ENCODE measurements at places on chromosomes 4 and X.

- DNase-seq: peak; percentile 86
Observed at GRCh38 chrX:149151805-149152757, 353.0 kb downstream of the IDS start.

GRCh38 chrX:30141966-30142365, 73.4 kb upstream of the MAGEB2 start:
- peak; percentile 48 for DNase-seq

DNA sequence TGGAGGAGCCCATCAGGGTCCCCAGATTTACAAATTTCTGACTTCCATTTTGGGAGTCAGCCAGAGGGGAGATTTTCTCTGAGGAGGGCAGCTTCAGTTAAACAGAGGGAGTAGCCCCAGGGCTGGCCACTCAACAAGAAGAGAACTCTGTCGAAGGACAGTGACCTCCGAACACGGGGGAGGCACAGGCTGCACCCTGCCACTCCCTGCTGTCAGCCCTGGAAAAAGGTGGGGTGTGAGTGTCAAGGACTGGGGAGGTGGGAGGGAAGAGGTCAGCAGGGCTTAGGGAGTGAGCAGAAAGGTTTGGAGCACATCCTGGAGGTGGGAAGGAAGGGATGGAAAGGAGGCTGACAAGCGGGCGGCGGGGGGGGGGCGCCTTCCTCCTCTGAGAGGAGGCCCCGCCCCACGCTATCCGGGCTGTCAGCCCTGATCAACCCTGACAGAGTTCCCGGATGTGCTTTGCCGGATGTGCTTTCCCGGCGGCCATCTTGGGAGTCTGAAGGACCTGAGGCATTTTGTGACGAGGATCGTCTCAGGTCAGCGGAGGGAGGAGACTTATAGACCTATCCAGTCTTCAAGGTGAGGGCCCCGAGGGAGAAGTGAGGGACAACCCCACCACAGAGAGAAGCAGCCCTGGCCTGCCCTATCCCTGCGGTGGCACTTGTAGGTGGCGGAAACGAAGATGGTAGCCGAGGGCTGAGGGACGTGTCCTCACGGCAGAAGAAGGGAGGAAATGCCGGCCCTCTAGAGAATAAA, at the start of gene MAGEC1:
TSS of gene MAGEC1 (plus strand) at position 495 of the 756 bp plus-strand sequence. CDS start 1,179 bp downstream, outside the sequence.
- DNase-seq: no peak

DNA sequence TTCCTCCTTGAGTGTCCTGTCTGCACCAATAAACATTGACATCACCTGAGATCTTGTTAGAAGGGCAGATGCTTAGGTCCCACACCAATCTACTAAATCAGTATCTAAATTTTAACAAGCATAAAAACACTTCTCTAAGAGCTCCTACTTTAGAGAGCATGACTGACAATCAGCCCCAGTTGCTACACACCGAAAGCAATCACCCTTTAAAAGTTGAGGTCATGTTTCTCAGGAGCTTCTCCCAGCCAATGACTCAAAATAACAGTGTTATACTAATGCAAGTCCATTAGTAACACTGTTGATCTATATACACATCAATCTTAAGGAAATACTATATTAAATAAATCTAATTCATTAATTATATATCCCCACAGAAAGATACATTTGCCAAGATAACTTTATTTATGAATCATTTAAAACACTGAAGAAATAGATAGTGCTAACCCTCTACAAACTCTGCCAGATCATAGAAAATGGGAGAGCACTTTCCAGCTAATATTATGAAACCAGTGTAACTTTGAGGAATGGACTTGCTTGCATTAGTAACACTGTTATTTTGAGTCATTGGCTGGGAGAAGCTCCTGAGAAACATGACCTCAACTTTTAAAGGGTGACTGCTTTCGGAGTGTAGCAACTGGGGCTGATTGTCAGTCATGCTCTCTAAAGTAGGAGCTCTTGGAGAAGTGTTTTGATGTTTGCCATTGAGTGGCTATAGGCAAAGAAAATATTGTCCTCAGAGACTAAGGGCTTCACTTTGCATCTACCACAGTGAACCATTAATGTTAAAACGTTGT, 109.8 kb upstream of the HDX start:
- DNase-seq: peak; percentile 6

- no peak for DNase-seq
Observed at GRCh38 chr4:146243141-146243882, 29.0 kb downstream of the REELD1 start.

DNA sequence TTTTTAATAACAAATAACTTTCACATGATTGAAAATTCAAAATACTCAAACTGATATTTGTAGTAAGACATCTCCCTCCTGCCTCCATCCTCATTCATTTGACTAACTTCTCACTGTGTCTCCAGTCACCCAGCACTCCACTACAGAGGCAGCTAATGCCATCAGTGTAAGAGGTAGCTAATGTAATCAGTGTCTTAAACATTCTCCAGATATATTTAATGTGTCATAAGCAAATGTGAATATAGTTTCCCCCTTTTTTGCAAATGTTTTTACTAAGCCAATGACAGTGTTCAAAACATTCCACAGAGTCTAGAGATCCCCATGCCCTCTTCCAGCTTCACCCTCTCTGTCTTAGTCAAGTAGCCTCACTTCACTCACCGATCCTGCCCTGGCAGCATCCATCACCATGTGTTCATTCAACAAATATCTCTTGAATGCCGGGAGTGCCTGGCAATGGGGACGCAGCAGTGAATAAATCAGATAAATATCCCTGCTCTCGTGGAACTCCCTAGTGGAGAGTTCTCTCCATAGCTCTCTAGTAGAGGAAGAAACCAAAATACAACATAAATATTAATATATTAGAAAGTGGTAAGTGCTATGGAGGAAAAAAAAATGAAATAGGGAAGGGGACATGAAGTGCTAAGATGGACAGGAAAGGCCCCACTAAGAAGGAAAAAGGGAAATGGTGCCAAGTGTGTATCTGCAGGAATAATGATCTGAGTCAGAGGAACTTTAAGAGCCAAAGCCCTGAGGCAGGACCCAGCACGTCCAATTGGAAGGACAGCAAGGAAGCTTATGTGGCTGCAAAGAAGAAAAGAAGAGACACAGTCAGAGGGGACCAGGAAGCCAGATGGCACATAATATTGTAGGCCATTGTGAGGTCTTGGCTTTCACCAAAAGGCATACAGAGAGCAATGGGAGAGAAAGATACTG, 18.7 kb downstream of the SCFD2 start:
- peak; percentile 56 for DNase-seq

- DNase-seq: no peak
Observed at GRCh38 chr4:31539284-31540069, 819.3 kb downstream of the PCDH7 start.

DNA sequence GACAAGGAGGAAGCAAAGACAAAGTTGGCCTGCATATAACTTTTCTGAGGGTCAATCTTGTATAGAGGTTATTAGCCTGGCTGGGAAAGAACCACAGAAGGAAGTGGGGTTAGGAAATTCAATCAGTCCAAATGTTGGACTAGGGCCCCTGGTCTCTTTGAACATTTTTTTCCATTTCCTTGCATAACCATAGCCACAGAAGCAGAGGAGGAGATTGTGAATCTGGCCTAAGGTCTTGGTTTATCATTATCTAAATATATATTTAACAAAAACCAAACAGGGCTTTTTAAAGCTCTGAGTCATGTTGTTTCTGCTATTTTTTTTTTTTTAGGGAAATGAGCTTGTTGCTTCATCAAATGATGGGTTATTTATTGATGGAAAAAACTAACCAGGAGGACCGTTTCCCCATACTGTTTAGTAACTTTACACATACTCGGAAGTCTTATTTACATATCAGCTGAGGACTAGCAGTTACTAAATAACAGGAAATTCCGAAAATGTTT, 97.7 kb upstream of the ACSL4 start:
- no peak for DNase-seq

DNA sequence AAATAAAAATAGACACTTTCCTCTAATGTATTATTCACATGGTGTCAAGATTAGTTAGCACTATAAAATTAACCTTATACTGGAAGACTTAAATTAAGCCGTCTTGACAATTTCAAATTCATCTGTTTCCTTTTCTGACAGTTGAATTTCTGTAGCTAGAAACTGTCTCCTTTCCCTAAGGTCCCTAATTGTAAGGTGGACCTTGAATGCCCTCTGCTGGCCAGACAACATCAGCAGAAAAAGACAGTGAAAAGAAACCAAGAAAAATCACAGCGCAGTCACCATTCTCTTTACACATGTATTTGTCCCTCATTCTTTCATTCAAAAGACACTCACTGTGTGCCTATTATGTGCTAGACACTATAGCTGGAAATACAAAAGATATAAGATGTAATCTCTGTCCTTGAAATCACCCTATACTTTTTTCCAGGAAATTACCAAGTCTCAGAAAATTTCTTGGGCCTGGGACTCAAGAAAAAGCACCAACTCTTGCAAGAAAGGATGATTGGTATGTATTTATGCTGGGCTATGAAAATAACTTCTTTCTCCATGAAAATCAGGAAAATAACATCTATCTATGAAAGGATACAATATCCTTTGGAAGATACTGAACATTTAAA, 32.7 kb upstream of the AMBN start:
- DNase-seq: peak; percentile 68

DNA sequence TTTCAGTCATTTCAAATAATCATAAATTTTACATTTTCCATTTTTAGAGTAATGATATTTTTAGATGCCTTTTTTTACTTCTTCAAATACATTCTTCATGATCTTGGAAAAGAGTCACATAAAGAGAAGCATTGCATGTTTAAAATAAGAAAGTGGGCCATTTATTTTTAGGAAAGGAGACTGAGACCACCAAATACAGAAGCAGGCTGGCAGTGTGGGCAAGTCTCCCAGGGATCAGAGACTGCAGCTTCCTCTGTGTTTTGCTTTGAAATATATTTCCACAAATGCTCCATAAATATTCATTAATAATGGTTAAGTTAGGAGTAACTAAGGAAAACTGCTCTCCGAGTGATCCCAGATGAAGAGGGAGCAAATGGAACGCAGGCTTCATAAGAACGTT, 276.7 kb downstream of the DCTD start:
- no peak for DNase-seq

- DNase-seq: peak; percentile 56
Observed at GRCh38 chr4:142719854-142720541, 126.1 kb downstream of the INPP4B start.

GRCh38 chr4:47427935-47428334, 35.6 kb downstream of the COMMD8 start:
- DNase-seq: no peak

GRCh38 chr4:44674471-44674870, 3.7 kb upstream of the GUF1 start:
- no peak for DNase-seq

GRCh38 chrX:40281336-40282005, 183.7 kb upstream of the BCOR start:
- no peak for DNase-seq

DNA sequence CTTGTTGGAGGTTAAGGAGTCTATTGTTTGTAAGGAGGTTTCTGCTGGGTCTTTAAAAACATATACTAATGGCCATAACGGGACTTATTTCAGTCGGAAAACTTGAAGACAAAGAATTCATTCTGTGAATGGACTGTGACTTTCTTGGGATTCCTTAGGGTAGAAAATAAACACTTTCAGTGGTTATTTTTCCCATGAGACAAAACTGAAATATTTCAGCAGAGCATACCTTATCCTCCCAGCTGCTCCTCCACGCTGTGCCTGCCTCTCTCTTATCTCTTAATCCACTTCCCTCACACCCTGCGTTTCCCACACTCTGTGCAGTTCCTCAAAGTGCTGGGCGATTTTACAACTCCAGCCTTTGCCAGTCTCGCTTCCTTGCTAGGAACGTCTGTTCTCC, 47.1 kb upstream of the SORBS2 start:
- DNase-seq: peak; percentile 40

- peak; percentile 72 for DNase-seq
Observed at GRCh38 chr4:173448608-173449379, 49.9 kb upstream of the SCRG1 start.

- DNase-seq: peak; percentile 61
Observed at GRCh38 chr4:680551-680927, 6.2 kb downstream of the MYL5 start.

- peak; percentile 12 for DNase-seq
Observed at GRCh38 chr4:74777531-74777930, 16.8 kb downstream of the BTC start.

DNA sequence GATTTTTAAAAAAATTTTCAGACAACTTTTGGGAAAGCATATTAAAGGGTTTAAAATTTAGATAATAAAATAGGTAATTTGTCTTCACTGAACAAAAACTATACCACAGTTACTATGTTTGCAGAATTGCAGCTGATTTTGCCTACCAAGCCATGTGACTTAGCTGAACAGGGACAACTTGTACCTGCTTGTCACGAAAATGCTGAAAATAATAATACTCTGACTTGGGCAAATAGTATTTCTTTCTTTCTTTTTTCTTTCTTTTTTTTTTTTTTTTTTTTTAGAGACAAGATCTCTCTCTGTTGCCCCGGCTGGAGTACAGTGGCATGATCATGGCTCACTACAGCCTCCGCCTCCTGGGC, 225.2 kb upstream of the PPP1R2C start:
- DNase-seq: no peak

- peak; percentile 59 for DNase-seq
Observed at GRCh38 chr4:168722391-168722790, 225.5 kb downstream of the PALLD start.

GRCh38 chrX:73647632-73648322, 84.8 kb downstream of the CHIC1 start:
- no peak for DNase-seq

DNA sequence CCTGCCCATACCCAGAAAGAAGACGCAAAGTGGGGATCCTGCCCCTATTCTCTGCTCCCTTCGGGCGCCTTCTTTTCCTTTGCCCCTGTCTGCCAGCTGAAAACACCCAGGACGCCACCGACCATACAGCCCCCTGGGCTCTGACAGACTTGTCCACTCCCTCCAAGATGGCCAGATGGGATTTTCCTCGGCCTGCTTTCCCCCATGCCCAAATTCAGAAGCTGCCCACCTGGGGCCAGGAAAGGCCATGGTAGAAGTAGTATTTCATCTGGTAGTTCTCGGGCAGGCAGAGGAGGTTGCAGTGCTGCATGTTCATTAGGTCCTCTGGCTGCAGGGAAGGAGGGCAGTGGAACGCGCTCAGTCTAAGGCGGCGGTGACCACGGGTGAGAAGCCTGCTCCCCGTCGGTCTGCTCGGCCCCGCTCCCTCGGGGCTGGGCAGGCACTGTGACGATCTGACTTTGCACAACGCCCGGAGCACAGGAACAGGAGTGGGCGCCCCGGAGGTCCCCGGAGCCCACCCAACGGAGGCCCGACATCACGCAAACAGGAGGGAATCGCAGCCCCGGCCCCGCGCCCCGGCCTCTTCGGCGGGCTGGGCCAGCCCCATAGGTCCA, 582 bp downstream of the NAA10 start:
- no peak for DNase-seq

DNA sequence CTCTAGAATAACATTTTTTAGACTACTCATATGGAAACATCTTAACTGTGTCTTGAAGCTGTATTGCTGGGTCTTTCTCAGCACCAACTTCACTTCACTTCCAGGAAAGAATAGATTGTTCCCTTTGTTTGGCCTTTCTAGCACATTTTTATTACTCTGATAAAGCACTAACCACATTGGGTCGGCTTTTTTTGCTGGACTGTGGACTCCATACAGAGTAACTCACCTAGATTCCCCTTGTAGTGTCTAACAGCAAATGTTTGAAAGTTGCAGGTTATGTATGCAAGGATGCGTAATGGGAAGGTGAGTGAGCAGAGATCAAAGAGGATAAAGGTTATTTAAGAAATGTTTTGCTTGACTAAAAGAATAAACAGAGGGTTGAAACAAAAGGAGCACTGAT, 101.2 kb downstream of the MMRN1 start:
- DNase-seq: no peak

GRCh38 chr4:88522702-88523324, 763 bp downstream of the PYURF start:
- DNase-seq: peak; percentile 51

GRCh38 chr4:140689623-140690022, 66.6 kb downstream of the TBC1D9 start:
- DNase-seq: no peak

- no peak for DNase-seq
Observed at GRCh38 chr4:73998040-73999011, at the start of gene CXCL5. Gene CXCL5, minus strand, starts transcription at chr4:73998677. Its CDS starts 96 bp downstream, at chr4:73998581.
